T follicular helper cell (primary cell): ENCODE measurements at places on chromosomes 3 and 15.
A peak's percentile ranks its signal among the peaks of the same experiment; 100 is the strongest.

- no peak for DNase-seq
These were observed 160.9 kb downstream of the PLCL2 start for GRCh38 chr3:17045705-17046104.

GRCh38 chr3:45409921-45410320, 21.5 kb downstream of the LARS2 start:
- DNase-seq: no peak

- DNase-seq: no peak
These were observed 598 bp upstream of the GMNC start for GRCh38 chr3:190863119-190863465.

GRCh38 chr3:108021533-108021932, 69.3 kb downstream of the CD47 start:
- DNase-seq: no peak

DNA sequence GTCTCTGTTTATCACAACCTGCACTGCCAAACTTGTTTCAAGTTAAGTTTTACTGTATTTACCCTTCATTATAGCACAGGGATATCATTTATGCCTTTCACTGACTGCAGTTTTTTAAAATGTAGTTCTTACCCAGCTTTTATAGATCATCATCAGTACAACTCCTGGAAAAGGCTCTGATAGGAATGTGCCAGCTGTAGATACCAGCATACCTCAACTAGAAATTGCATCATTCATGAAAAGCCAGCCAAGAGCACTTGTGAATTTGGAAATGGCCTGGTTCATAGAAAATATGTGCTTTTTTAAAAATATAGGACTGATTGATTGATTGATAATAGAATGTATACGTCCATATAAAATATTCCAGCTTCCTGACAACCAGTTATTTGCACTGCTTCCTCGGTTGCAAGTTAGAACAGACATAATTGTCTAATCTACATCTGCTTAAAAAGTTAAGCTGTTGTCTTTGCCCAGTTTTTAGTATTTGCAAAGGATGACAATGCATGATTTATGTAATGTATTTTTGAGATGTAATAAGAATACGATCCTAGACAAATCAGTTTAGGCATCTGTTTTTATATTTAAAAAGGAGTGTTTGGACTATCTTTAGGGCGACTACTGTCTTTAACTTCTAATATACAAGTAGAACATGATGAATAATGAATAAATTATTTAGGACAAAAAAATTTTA, 58.5 kb downstream of the DCUN1D1 start:
- DNase-seq: no peak

GRCh38 chr15:75030424-75030823, 7.0 kb downstream of the PPCDC start:
- DNase-seq: no peak

DNA sequence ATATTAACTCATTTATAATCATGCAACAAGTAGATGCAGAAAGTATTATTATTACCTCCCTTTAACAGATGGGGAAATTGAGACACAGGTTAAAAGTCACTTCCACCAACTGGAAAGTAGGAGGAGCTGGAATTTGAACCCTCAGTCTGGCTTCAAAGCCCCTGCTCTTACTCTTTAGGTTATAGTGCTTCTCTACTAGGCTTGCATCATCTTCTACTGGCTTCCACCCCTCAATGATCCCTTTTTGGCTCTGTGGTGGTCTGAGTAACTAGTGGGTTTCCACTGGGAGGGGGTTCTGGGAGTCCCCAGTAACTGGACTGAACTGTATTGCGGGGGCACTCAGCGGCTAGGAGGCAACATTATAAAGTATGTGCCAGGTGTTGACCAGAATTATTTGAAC, 91.0 kb downstream of the CTNNB1 start:
- DNase-seq: no peak

- no peak for DNase-seq
These were observed 18.8 kb downstream of the PCSK6 start for GRCh38 chr15:101470548-101471239.

- DNase-seq: no peak
These were observed 44.2 kb upstream of the PLXNA1 start for GRCh38 chr3:126938520-126939337.

DNA sequence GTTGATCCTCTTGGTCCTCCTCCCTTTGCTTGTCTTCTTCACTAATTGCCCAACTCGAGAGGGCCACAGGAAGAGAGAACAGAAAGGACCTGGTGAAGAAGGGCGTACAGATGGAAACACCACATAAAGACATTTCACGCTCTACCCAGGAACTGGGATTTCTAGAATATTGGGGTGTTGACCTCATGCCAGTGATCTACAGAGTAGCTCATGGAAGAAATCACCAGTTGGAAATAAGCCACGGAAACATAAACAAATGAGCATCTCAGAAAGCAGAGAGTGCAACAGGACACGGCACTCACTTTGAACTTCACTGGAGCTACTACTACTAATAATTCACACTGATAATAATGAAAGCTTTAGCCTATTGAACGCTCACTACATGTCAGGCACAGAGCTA, 84.6 kb upstream of the ARHGEF3 start:
- no peak for DNase-seq

- DNase-seq: peak; percentile 31
These were observed at the start of gene BDH1 for GRCh38 chr3:197555281-197556261. BDH1 (minus strand) TSS chr3:197555968; CDS start chr3:197546443, 9,525 bp downstream.
